ENCODE measurements at places on chromosomes 12 and 14.

DNA sequence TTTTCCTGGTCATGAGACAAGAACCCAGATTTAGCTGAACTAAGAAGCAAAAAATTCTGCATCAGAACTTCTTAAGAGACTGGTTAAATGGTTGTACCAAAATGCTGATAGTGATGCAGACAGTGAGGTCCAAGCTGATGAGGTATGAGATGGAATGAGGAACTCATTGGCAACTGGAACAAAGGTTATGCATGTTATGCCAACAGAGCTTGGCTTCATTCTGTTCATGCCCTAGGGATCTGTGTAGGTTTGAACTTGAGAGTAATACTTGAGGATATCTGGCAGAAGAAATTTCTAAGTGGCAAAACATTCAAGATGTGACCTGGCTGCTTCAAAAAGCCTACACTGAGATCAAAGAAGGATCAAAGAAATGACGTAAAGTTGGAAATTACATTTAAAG lies 398.0 kb downstream of the FSCB start:
- DNase-seq, result no peak

GRCh38 chr14:37594971-37595808 lies at the start of the genes FOXA1 and TTC6:
Gene FOXA1 (minus strand): TSS chr14:37595249. CDS start chr14:37594972, 277 bp downstream.
Gene TTC6 (plus strand): TSS chr14:37595629. CDS start chr14:37622065, 26,436 bp downstream.
- peak; percentile 19 for DNase-seq

GRCh38 chr12:16175840-16176239 lies 101.6 kb downstream of the SLC15A5 start:
- DNase-seq, result no peak

DNA sequence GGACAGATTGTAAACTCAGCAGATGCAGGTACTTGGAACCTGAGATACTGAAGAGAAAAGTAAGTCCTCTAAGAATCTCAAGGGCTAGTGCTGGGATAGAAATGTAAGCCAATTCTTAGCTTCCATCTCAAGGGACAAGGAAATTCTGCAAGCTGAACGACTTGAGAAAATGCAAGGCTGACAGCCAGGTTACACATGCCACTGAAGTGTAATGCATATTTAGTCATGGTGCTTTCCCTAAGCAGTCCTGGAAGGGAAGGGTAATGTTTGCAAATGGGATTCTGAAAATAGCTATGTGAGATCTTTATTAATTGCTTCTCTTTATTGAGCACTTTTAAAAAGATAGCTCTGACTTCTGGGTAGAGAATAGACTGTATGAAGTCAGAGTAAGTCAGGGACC lies 402.7 kb upstream of the SEL1L start:
- DNase-seq, result no peak

DNA sequence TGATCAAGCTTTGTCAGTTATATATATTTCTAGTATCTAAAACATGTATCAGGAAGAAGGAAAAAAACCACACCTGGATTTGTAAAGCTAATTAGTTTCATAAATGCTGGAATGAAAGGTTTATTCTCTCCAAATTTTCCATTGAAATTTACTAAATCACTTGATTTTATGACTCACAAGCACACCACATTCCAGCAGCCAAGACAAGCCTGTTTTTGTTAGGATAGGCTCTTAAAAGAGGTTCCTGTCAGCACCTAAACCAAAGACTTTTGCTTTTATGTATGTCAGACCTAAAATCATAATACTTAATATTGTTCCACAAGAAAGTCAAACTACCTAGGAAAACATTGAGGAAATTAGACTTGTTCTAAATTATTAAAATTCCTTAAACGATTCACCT lies 85.3 kb upstream of the PAWR start:
- no peak for DNase-seq

DNA sequence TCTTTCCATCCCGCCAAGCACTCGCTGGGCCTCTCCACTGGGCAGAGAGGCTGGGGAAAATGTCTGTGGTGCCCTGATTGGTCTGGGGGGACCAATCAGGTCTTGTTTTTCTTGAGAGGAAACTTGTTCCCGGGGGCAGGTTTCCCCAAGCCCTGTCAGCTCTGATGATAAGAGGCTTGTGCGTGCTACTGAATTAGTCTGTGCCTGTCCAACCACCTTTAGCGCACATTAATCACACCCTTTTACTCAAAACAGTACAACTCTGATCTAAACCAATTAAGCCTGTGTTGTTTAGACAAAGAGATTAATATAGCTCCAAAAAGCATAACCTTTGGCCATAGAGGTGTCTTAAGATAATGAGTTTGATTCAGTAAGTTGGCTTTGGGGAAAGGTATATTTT lies 580.4 kb downstream of the VRK1 start:
- no peak for DNase-seq

DNA sequence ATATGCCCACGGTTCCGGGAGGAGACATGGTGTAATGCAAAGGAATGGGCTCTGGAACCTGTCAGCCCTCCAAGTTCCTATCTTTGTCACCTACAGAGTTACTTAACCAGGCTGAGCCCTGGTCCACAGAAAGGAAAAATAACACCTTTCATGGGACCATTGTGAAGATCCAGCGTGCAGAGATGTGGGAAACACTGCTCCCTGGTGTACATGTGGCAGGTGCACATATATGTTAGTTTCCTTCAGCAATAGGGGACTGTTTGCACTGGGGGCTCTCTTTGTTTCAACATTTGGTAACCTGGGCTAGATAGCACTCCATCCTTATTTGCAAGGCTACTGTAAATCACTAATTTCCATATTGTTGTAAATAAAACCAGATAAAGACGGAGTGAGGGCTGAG lies 72.3 kb downstream of the ANO2 start:
- DNase-seq, result peak; percentile 0

All from Kasumi-1 (cell line).